ENCODE measurements at places on chromosomes 7 and 10. TPM values are rescaled to one million over a fixed set of nuclear protein-coding genes. Genes with fewer than 3 reads are reported as not detected.

DNA sequence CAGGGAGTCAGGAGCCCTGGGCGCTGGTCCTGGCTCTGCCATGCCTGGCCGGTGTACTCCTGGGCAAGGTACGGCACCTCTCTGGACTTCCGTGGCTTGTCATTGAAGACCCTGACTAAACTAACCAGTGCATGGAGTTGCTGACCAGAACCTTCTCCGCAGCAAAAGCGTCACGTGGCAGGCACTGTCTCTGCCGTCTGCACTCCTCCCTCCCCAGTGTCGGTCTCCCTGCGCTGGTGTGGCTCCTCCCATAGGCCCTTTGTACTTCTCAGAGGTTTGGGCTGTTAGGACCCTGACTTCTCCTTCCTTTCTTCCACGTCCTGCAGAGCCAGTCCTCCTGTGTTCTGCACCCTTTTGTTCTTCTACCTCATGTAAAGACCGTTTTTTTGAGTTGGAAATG, 100.6 kb upstream of the CREB5 start:
- no peak for DNase-seq

DNA sequence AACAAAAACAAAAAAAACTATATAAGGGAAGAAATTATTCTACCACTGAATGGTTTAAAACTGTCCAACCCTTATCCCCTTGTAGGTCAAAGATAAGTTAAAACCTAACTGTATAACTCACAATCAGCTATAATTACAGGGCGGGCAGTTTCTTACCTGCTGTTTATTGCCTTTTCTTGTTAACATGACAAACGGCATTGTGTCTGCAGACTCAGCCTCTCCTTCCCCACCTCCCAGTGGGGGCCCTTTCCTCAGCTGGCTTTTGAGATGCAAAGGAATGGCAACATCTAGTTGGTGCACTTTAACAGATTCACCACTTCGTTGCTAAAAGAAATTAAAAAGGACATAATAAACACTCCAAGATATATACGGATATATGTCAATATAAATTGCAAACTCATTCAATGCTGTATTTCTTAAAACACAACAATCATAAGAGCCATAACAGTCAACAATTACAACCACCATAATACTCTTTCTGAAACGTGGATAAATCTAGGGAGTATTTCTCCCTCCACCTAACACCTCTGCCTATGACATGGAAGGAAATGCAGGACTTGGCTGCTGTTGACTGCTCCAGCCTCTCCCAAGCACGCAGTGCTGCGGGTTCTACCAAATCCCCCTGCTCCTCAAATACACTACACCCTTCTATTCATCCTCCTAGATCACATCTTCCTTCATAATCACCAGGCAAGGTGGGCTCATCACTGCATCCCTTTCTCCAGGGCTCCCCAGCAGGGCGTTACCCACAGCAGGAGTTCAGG, 106.0 kb downstream of the UPF2 start:
- DNase-seq = no peak

CYP2C18 gene
- not detected for total RNA-seq

DNA sequence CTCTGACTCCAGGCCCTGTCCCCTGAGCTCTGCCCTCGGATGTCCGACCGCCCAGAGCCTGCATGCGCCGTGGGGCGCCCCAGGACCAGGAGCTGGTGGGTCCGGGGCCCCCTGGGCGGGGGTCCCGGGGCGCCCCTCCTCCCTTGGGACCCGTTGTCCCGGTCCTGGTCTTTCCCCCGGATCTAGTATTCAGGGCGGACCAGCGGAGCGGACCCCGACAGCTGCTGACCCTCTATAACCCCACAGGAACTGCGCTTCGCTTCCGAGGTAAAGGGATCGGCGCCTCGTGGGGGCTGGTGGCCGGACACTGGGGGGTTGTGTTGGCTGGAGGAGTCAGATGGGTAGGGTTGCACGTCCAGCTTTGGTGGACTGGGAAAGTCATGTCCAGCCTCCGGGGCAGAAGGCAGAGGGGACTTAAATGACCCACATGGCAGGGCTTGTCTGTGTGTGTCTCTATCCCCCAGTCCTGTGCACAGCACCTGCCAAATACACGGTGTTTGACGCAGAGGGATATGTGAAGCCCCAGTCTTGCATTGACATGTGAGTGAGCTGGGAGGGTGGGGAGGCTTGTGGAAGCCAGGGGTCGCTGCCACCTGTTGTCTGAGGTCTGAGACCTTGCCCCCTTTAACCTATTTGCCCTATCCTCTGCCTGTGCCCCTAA, 520 bp downstream of the MOSPD3 start:
- no peak for DNase-seq

DNA sequence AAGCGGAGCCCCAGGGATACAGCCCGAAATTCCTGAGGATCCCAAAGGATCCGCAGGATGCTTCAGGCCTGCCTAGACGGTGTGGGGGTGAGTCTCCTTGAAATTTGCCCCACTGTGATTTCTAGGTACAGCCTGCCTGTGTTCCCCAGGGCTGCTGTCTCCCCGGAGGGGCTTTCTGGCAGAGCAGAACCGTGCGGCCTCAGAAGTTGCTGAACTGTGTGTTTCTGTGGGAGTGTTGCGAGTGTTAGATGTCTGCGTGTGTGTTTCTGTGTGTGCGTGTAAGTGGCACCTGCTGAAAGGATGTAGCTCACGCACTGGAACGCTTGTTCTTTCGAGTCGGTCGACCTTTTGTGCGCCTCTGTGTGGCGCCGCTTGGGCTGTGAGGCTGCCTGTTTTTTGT, 27.8 kb upstream of the ZNF273 start:
- peak; percentile 66 for DNase-seq

DNA sequence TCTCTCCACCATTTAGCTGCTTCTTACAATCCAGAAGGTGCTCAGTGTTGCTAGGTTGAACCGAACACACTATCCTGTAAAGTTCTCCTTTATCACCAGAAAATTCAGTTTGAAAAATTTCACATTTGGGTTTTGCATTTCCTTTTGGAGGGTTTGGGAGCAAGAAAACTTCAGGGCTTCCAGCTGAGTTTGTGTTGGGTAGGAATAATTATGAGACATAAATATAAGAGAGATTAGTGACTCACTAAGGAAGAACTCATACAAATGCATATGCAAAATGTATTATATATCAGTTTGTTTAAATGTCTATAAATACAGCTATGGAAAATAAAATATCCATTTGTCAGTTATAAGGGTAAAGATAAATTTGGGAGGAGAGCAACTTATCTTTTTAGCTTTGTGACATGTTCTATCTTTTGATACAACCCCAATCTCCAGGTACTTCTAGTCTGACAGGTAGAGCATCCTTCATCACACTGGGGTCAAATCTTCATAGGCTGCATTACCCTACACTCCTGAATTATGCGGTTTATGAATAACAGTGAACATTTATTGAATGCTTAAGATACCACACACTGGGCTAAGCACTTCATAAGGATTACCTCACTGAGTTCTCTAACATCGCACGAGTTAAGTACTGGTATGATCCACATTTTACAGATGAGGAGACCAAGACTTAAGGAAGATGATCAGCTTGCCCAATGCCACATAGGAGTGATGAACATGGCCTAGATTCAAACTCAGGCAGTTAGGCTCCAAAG, 304.4 kb downstream of the SORCS1 start:
- DNase-seq = no peak

RAB19 gene
- not detected for total RNA-seq

DNA sequence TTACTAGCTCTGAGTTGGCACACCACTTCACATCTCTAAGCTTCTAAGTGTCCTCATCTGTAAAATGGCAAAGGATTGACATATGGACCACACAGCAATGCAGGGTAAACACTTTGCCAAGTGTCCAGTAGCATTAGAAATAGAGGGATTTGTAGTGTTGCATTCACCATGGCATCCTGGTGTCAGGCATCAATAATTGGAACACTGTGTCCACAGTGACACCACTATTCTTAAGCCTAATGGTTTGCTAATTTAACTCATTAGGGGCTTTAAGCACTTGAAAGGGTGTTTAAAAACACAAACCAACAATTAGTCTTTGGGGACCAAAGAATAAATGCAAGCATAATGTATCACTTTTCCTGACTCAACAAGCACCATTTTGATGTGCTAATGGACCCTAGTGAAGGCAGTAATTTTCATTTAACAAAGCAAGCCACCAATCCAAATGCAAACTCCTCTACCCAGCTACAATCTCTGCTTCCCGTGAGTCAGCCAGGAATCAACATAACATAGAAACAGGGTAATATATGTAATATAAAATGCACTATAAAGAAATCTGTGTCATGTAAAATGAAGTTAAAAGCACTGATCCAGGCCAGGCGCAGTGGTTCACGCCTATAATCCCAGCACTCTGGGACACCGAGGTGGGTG, 75.9 kb downstream of the FAM204A start:
- no peak for DNase-seq

DNA sequence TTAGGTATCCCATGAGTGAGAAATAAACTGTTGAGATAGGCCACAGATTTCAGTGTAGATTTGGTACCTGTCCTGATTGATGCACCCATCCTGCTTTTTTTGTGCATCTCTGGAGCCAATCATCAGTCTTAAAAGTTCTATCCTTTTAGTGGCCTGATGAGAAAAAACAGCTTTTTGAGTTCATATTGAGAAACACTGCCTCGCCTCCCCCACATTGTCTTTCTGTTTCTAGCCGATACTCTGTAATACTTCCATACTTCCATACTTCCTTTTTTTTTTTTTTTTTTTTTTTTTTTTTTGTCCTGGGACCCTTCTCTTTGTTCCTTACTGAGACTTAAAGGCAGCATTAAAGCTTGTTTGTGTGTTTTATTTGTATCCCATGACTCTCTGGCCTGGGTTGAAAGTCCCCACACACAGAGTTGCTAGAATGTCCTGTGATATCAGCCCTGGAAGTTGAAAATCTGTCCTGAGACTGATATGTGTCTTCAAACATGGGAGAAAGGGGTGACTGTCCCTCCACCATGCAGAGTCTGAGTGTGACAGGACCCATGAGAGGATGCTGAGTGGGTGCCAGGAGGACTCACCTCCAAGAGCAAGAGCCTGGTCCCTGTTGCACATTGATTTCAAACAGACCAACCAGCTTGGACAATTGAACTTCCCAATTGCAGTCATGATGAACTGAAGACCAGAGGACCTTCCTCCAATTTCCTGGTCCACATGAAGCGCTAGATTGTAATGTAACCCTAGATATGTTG, 5.7 kb downstream of the ZNF22 start:
- DNase-seq = peak; percentile 68

DNA sequence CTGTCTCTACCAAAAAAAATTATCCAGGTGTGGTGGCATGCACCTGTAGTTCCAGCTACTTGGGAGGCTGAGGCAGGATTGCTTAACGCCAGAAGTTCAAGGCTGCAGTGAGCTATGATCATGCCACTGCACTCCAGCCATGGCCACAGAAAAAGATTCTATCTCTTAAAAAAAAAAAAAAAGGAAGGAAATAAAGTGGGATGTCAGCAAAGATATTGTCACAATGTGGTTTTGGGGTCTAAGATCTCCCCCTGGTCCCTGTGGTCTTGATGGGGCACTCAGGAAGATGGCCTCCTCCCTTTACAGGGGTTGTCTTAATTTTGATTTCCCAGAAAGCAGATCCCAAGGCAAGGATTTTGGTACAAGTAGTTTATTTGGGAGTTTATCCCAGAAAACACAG, 7.4 kb upstream of the KAZALD1 start:
- DNase-seq = no peak

PLXDC2 gene
- total RNA-seq = 46.5 TPM

DNA sequence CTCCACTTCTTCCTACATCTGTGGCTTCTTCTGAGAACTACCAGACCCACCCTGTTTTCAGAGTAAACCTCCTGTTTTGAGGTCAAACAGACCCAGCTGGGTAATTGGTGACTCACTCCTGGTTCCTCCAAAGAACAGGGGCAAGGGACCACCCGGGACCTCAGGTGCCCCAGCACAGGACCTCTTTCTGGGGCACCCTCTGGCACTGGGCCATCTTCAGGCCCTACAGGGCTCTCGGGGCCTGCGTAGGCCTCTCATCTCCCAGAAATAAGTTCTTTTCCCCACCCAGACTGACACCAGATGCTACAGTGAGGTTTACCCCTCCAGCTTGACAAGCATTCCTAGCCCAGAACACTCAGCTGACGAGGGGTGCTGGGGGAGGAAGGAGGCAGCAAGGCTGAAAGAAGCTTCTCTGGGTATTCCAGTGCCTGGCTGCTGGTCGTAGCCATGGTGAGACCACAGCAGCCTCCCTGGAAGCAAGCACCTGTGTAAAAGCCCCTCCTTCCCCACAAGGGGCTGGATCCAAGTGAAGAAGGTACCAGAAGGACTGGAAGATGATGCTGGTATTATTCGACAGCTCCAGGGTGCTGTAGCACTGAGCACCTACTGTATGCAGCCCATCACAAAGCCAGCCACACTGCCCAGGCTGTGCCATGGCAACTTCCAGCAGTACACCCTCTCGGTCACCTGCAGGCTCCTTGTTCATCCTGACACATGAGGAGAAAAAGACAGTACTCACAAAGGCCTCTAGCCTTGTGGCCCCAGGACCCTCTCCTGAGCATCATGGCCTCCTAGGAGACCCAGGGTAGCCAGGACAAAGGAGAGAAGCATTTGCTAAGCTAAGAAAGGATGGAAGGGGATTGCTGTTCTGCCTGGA, 47.4 kb downstream of the ALOX5 start:
- DNase-seq = no peak

DNA sequence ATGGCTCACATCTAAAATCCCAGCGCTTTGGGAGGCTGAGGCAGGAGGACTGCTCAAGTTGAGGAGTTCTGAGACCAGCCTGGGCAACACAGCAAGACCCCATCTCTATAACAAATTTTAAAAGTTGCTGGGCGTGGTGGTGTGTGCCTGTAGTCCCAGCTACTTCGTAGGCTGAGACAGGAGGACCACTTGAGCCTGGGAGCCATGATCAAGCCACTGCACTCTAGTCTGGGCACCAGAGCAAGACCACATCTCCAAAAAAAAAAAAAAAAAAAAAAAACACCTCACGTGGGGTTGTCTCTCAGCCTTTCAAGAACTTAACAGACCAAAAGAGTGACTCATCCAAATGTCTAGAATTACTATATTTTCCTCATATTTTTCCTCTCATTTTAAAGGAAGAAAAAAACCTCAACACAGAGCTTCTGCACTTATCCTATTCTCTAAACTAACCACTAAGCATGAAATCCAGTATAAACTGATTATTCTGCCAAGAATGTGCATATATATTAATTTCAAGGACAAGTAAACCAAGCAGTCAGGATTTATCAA, 46.3 kb downstream of the CUL2 start:
- DNase-seq = no peak

MCU gene
- 19.9 TPM for total RNA-seq

SNX10 gene
- total RNA-seq = 1.9 TPM

DNA sequence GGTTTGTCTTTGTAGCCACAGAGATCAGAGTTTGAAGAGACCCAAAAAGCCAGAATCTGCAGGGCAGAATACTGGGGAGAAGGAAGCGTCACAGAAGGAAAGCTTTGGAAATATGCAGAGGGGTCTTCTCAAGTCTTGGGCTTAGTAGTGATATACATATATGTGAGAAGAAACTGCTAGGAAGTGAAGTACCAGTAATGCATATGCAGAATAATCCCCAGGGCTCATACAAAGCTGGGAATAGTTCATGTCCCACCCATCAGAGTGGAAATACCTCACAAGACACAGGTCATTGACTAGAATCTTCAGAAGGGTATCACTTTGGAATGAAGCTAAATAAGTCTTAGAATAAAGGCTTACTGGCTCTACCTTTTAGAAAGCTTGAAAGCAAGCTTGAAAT, 39.6 kb downstream of the C10orf71 start:
- no peak for DNase-seq

GPR141 gene
- total RNA-seq = not detected

ADCY1 gene
- total RNA-seq = 0.42 TPM
